ENCODE measurements at places on chromosomes 16 and 17.
A peak's percentile ranks its signal among the peaks of the same experiment; 100 is the strongest.

DNA sequence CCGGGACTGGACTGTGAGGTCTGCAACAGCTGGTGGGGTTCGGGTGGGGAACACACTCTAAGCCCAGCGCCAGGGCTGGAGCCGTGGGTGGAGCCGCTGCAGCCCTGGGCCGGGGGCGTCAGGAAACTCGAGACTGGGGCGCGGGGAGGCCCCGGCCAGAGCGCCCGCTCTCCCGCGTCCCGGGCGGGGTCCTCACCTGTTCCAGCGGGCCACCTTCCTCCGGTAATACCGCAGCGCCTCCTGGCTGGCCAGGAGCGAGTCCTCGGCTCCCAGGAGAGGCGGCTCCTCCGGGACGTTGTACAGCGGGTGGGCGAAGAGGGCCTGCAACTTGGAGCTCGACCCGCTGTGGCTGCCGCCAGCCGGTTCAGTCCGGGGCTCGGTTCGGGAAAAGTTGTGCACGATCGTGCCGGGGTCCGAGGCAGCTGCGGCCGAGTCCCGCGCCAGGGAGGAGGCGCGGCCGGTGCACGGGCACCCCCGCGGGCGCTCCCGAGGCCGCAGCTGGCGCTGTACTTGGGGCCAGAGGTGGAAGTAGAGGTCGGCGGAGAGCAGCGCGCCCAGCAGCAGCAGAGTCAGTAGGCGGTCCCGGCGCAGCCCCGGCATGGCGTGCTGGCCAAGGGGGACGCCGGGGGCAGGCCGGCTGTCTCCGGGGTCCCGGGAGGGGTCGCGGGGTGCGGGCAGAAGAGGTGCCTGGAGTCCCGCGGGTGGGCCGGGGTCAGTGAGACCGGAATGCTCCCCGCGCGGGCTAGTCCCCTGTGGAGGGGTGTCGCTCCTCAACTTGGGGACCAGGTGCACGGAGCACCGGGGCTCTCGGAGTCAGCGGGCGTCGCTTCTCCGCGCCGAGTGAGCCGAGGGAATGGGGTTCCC lies 868 bp downstream of the FAM20A start:
- DNase-seq: peak; percentile 84

DNA sequence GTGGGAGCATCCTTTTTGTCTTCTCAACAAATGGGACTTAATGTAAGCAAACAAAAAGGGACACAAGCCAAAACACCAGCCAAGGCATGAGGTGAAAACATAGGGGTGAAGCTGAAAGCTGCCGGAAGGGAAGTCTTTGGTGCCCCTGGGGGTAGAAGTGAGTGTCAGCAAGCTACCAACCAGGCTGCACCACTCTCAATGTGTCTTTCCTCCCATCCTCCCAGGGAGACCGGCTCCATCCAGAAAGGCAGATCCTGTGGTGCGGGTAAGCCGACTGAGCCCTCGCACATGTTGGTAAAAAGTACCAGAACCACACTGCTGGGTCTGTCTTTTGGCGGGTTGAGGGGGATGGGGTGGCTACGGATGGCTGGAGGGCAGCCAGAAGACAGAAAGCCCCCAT lies 52.0 kb upstream of the SREBF1 start:
- DNase-seq: no peak

- DNase-seq: no peak
These were observed 10.0 kb downstream of the MAP2K6 start for GRCh38 chr17:69424287-69425041.

GRCh38 chr16:11126399-11127054 lies 129.5 kb downstream of the SOCS1 start:
- DNase-seq: no peak

DNA sequence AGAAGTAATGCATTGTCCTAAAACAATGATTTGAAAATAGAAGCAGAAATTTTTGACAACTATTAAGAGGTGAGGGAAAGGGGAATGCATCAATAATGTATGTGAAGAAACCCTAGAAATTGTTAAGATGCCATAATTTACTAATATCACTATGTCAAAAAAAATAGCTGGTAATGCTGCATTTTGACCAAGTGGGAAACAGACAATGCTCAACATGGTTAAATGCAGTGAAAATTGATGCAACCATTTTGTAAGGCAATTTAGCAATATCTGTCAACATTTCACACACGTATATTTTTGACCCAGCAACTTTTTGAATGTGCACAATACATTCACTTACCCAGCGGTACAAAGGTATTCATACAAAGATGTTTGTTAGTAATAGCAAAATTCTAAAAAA lies 381.6 kb downstream of the CDH11 start:
- DNase-seq: no peak

All from posterior cingulate gyrus (tissue), 11 donors.